CD4-positive, alpha-beta T cell treated with Interleukin-1 beta for 1 hour (primary cell): ENCODE measurements at places on chromosomes 6 and 20.

- peak; percentile 45 for DNase-seq
Observed at GRCh38 chr20:49323622-49324238, 45.9 kb upstream of the ZNFX1 start.

DNA sequence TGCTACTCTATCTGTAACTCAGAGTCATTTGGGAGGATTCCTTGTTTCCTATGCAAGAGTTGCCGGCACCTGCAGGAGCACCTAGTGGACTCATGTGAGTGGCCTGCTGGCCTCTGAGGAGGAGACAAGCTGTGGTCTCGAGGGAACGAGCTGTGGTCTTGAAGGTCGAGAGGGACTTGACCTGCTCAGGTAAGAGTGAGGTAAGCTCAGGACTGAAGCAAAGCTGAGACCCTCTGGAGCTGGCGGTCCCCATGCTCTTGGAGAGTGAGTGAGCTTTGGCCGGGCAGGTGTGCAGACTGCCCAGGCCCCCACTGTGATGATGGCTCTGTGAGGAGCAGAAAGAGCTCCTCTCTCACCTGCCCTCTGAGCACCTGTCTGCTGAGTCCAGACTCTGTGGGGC lies 214.3 kb downstream of the MYLK4 start:
- DNase-seq = no peak

GRCh38 chr6:22709803-22710202 lies 140.4 kb downstream of the HDGFL1 start:
- no peak for DNase-seq

DNA sequence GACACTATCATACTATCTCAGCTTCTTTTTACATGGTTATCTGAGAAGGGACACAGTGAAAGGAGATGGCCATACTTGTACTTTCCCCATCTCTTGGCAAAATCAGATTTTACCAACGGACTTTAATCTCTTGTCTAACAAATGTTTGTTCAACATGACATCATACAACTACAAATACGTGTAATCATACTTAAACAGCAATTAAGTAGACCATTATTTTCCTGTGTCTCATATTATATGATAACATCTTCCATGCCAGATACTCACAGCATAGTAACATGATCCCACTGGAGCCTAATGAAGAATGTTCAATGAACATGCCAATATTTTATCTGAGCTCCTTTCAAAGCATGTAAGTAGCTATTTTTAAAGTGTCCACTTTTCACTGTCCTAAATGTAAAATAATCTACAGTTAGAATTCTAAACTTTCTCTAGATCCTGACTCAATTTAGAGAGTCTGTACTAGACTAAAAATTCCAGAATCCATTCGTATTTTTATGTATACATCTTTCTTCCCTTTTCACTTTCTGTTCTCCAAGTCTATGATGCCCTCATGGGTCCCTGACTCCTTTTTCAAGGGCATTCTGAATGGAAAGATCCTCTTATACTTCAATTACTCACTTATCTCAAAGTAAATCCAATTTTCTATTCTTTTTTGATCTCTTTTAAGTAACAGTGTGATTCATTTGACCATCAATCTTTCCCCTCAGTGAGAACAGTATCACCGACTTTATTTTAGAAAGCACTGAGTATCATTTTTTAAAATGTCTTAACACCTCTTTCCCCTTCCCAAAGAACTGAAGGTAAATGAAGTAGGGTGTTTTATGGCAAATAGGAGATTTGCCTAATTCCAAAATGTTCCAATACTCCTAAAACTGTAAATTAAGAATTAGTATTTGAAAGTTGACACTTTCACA lies 133.5 kb downstream of the CDK19 start:
- DNase-seq = no peak

GRCh38 chr20:2524709-2525506 lies 11.5 kb upstream of the TMC2 start:
- peak; percentile 27 for DNase-seq

GRCh38 chr6:22115559-22115958 lies 181.3 kb downstream of the PRL start:
- no peak for DNase-seq

DNA sequence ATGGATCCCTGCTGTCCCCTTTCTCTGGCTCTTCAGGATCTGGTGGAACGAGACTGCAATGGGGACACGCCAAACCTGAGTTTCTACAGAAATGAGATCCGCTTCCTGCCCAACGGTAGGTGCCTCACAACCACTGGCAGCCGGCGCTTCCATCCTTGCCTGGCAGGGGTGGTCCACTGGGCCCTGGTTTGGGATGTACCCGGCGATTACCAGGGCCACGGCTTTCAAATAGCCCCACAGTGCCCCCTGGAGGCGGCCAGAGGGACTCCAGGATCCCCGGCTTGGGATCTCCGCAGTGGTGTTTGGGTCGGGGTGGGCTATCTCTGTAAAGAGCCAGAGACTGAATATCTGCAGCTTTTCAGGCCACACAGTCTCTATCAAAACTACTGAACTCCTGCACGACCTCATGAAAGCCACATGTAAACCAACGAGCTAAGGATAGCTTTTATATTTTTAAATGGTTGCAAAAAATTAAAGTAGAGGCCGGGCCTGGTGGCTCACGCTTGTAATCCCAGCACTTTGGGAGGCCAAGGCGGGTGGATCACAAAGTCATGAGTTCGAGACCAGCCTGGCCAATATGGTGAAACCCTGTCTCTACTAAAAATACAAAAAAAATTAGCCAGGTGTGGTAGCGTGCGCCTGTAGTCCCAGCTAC lies 3.7 kb downstream of the OGFR start:
- peak; percentile 71 for DNase-seq

DNA sequence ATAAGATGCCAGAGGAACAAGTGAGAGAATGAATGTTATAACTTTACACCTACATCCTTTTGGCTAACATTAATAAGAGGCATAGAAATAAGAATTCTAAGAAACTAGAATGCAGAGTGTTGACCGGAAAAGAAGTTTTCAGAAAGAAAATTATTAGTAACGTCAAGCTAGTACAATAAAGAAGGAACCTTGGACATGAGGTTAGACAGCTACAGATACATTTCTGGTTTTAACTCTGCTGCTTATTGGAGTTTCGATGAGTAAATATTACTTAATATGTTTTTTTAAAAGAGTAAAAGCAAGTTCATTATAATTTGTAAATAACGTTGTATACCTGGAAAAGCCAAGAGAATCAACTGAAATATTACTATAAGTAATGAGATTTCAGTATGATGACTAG lies 22.7 kb downstream of the TAB2 start:
- no peak for DNase-seq

DNA sequence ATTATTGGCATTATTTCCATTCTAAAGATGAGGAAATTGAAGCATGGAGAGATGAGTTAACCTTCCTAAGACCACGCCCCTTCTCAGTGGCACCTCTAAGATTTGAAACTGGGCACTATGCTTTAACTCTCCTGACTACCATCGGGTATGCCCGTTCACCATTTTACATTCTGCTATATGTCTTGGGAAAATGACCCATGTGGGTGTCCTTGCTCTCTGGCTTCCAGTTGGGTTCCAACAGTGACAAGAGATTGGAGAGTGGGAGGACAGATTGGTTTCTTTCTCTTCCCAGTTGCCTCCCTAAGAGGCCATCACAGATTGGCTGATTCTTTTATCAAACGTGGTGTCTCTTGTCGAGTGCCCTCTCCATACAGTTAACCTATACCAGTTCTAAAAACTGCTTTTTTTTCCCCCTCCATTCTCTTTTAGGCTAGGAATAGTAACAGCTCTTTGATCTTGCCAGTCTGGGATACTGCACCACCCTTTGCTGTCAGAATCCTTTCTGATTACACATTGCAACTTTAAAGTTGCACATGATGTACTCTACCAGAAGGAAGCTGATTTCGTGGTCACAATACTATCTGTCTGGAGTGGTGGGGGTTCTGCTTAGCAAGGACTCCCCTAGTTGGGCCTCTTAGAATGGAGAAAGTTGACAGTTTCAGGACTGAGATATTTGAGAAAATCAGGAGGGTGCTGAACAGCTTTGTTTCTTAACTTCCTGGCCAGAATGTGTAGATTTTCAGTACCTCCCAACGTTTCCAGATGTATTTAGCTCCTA lies 88.0 kb upstream of the ELOVL5 start:
- no peak for DNase-seq

DNA sequence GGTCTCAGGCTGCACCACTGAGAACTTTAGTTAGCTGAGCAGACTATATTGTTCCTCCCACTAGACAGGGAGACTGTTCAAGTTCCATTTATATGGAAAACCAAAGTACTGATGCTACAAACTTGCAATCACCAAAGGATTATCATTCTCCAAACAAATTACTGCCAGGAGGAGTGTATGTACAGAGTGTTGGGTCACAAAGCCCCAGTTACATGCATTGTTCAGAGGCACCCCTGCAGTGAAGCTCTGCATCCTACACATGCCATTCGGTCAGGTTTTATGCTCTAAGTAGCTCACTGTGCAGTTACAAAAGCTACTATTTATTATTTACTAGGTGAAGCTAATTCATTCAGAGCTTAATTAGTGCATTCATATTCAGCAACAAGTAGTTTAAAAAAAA lies 75.8 kb downstream of the SMLR1 start:
- no peak for DNase-seq

DNA sequence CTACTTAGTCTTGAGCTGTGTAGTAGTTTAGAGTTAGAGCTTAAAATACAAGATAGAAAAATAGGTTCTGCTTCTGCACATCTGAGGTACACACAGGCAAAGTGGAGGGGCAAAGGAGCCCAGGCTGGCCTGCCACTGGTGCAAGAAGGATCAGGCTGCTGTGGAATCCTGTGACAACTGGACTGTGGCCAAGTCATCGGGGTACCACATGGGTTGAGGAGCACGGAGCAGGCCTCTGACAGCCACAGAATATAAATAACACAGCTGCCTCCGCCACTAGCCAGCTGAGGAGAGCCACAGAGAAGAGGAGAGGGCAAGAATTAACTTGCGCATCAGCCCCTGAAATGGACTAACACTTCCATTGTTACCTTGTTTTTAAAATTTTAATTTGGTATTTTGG lies 206.0 kb upstream of the MARCKS start:
- DNase-seq = no peak
